ENCODE measurements at places on chromosomes 5 and 9. TPM values are rescaled to one million over a fixed set of nuclear protein-coding genes. Genes with fewer than 3 reads are reported as not detected.

The PAIP1 gene
- 61.4 TPM for total RNA-seq

The INSYN2B gene
- not detected for total RNA-seq

The APBB3 gene
- total RNA-seq = 20.1 TPM

The AGXT2 gene
- total RNA-seq = not detected

The HSPB3 gene
- total RNA-seq = not detected

The SCGB3A2 gene
- total RNA-seq = not detected

The SOHLH1 gene
- not detected for total RNA-seq

- H3K27ac ChIP-seq = no peak overlapping the region
- H3K4me1 ChIP-seq = no peaks in the 10 kb centered on the region
- DNase-seq = no peak
Measured at GRCh38 chr9:84271921-84272556, 68.5 kb downstream of the SLC28A3 start.

DNA sequence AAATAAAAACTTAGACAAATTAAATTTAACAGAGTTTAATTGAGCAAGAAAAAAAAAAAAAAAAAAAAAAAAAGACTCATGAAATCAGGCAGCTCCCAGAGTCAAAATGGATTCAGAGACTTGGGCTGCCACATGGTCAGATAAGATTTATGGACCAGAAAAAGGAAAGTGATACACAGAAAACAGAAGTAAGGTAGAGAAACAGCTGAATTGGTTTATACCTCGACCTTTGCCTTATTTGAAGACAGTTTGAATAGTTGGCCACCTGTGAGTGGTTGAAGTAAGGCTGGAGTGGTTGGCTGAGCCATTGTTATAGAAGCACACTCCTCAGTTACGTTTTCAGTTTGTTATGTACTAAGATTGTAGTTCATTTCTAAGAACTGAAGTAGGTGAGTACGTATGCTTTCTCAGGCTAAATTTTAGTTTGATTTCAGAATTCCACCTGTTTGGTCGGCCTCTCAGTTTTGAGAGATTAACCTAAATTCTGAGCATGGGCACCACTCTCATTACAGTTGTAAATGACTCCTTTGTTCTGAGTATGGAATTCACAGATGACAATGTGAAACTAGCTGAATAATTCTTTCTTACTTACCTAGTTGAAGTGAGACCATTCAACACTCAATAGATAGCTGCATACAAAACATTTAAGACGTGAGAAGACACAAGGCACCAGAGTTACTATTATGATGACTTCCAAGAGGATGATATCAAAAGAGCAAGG is 149.0 kb downstream of the AOPEP start:
- peaks cover 4% of the 10 kb centered on the region for H3K4me1 ChIP-seq
- DNase-seq = no peak
- no peaks in the 10 kb centered on the region for H3K36me3 ChIP-seq
- H3K4me3 ChIP-seq = no peak overlapping the region

GRCh38 chr9:121359351-121360294 is 10.4 kb downstream of the STOM start:
- H3K4me1 ChIP-seq = peaks cover 71% of the 10 kb centered on the region
- no peak for DNase-seq
- H3K4me3 ChIP-seq = no peak overlapping the region
- no peaks in the 10 kb centered on the region for H3K27me3 ChIP-seq
- peak overlapping the region; percentile 96 for H3K27ac ChIP-seq
- H3K36me3 ChIP-seq = no peaks in the 10 kb centered on the region

GRCh38 chr9:27436234-27436633 is 87.9 kb upstream of the IFNK start:
- no peak for DNase-seq
- H3K27ac ChIP-seq = no peak overlapping the region
- H3K27me3 ChIP-seq = no peaks in the 10 kb centered on the region
- H3K36me3 ChIP-seq = no peaks in the 10 kb centered on the region
- peaks cover 42% of the 10 kb centered on the region for H3K4me1 ChIP-seq

DNA sequence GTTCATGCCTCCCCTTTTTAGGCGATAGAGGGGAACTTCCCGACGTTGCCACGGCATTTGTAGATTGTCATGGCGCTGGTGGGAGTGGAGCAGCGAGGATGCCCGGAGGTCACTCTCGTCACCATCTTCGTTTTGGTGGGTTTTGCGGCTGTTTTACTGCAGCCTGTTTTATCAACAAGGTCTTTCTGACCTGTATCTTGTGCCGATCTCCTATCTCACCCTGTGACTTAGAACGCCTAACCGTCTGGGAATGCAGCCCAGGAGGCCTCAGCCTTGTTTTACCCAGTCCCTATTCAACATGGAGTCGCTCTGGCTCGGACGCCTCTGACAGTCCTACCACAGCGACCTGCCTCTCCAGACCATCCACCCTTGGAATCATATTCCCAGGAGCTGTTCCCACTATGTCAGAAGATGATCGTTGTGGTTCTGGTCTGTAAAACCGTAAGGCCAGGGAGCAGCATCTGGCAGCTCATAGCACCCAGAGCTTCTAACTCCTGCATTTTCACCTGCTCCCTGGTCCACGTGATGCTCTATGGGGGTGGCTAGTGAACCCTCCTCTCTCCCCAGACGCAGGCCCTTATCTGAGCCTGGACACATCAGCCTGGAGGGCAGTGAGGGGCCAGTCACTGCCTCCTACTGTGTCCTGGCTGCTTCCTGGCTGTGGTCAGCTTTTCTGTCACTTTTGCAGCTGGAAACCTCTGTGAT is 35.1 kb upstream of the CLK4 start:
- no peaks in the 10 kb centered on the region for H3K4me1 ChIP-seq
- H3K27me3 ChIP-seq = no peaks in the 10 kb centered on the region
- no peak overlapping the region for H3K4me3 ChIP-seq
- no peak overlapping the region for H3K27ac ChIP-seq
- no peak for DNase-seq

DNA sequence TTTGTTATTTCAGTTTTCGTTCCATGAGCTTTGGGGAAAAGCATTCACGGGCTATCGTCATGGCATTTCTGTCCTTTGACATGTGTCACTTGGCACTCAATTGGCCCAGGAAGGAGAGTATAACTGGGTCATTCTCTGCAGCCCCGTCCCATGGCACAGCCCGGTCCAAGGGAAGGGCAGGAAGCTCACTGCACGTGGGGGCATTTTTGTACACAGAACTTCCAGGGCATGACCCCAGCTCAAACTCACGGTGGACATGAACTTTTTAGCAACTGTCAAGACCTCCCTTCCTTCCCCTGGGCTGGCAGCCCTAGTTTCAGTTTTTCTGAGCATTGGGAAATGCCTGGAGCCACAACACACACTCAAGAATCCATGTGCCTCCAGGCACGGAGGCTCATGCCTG is 161.6 kb upstream of the PANK3 start:
- H3K36me3 ChIP-seq = no peaks in the 10 kb centered on the region
- no peaks in the 10 kb centered on the region for H3K27me3 ChIP-seq
- no peak for DNase-seq
- no peak overlapping the region for H3K4me3 ChIP-seq
- no peaks in the 10 kb centered on the region for H3K4me1 ChIP-seq

DNA sequence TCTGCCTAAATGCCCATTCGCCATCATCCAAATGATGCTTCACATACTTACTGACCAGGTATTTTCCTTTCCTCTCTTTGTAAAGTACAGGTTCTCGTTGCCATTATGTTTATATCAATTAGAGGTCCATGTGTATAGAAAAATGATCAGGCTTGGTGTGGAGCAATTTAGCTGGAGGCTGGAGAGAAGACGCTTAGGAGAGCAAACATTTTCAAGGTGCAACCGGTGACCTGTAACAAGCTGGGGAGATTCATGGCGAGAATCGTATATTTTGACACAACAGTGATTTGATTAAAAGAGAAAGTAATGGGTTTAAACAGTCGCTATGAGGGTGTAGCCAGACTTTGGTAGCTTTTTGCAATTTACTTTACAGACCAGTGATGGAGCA is 170.9 kb upstream of the TBCA start:
- no peak overlapping the region for H3K27ac ChIP-seq
- peaks cover 38% of the 10 kb centered on the region for H3K27me3 ChIP-seq
- no peak overlapping the region for H3K4me3 ChIP-seq
- no peaks in the 10 kb centered on the region for H3K36me3 ChIP-seq
- H3K4me1 ChIP-seq = no peaks in the 10 kb centered on the region

GRCh38 chr5:103511554-103511885 is 51.1 kb downstream of the NUDT12 start:
- H3K4me1 ChIP-seq = no peaks in the 10 kb centered on the region
- H3K27ac ChIP-seq = no peak overlapping the region
- DNase-seq = no peak
- H3K4me3 ChIP-seq = no peak overlapping the region

DNA sequence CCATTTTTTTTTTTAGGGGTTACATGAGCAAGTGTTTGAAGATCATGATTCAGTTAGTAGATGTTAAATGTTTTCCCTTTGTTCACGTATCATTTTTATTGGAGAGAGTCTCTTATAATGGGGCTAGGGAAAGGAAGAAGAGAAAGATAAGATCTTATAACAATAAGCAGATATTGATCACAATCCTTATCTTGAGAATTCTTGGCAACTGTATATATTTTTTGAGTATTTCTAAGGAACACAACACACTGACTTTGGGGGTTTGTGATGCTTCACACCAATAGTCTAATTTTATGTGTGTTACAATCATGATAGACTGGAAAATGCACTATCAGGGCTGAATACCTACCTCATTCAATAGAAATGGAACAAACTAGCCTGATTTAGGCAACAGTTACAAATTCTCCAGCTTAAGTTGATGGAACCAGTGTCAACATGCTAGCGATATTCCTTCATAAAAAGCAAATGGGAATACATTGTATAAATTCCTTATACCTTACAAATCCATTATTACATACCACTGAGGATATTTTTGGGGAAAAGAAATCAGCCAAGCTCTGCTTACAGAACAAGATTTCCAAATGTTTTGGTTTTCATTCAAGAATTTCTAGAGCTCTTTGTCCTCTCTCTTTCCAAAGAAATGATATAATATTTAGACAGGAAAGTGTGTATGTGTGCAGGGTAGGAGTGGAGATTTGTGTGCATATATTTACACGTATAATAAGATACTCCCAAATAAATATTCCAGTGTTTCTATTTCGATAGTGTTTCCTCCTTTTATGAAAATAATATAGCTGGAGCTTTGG is 41.5 kb downstream of the SVEP1 start:
- H3K36me3 ChIP-seq = no peaks in the 10 kb centered on the region
- no peaks in the 10 kb centered on the region for H3K4me1 ChIP-seq
- H3K27me3 ChIP-seq = no peaks in the 10 kb centered on the region

DNA sequence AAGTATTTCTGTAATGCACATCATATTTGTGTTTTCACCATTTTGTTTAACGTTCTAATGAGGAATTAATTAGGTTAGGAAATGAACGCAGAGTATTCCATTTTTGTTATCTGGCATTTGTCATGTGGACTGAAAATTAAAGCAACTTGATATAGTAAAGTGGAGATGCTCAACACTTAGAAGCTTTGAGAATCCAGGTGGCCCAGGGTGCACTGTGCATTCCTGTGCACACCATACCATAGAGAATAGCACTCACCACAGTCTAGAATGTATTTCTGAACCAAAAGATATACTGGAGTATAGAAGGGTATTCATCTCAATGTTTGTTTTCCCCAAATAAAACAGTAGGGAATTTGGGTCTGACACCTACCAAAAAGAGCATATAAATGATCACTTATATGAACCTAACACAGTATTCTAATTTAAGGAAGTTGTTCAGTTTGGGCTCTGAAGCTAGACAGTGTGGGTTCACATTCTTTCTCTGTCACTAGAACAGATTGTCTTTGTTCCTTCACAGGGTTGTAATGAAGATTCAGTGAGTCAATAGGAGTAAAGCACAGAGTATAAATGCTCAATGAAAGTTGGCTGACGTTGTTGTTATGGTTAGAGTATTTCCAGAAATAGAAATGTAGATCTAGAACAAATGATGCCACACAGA is 125.6 kb upstream of the DMRT1 start:
- H3K27ac ChIP-seq = peak overlapping the region; percentile 78
- H3K4me1 ChIP-seq = peaks cover 41% of the 10 kb centered on the region
- DNase-seq = no peak
- H3K4me3 ChIP-seq = no peak overlapping the region
- H3K36me3 ChIP-seq = peaks cover 8% of the 10 kb centered on the region
- no peaks in the 10 kb centered on the region for H3K27me3 ChIP-seq

GRCh38 chr9:4964540-4964939 is 20.5 kb upstream of the JAK2 start:
- no peaks in the 10 kb centered on the region for H3K36me3 ChIP-seq
- H3K27me3 ChIP-seq = no peaks in the 10 kb centered on the region
- no peaks in the 10 kb centered on the region for H3K4me1 ChIP-seq

DNA sequence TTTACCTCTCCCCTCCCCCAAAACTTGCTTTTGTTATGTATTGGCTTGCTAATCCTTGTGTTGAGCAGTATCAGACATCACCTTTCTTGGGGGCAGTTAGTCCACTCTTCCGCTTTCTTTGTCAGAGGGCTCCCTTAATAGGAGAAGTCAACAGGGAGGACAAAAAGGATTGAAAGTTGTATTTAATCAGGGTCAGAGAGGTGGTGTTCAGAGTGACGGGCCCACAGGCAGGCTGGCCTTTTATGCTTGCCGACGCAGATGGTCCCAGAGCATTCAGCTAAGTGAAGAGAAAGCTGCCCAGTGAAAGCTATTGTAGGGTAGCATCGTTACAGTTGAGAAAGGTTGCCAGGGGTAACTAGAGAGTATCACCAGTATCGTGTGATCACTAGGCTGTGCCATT is 131.1 kb downstream of the ZCCHC7 start:
- H3K27me3 ChIP-seq = no peaks in the 10 kb centered on the region
- no peaks in the 10 kb centered on the region for H3K4me1 ChIP-seq
- no peak for DNase-seq
- H3K4me3 ChIP-seq = no peak overlapping the region

DNA sequence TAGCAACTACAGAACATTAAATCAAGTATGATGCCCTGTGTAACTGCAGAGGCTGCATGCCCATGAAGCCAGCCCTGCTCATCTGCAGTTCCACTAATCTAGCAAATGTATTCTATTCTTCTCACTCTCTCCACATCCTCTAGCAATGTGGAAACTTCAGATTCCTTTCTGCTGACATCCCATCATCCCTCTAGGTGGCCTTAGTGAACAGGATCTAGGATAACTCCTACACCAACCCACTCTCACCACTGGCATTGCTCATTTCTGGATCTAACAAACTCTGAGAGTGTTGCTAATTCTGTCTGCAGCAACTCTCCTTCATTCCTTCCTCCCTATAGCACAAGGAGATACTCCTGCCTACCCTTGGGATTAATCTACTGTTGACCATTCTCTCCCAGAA is 80.8 kb downstream of the FAM81B start:
- H3K27ac ChIP-seq = no peak overlapping the region
- H3K4me1 ChIP-seq = no peaks in the 10 kb centered on the region
- no peaks in the 10 kb centered on the region for H3K27me3 ChIP-seq

DNA sequence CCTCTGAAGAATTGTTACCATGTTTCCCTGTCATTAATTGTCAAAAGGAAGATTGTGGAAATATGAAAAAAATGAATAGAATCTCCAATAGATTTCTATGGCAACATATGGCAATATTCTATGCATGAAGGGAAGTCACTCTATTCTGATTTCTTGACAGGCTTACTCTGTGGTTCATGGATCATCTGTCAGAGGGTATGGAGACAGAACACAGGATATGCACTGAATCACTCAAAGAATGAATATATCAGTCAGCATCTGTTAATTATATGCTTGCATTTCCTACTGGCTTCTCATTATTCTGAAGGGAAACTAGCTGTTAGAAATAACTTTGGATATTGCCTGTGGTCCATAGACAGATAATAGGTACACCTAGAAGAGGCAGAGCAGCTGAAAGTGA is 918.9 kb downstream of the DTWD2 start:
- DNase-seq = no peak
- H3K27me3 ChIP-seq = no peaks in the 10 kb centered on the region
- no peaks in the 10 kb centered on the region for H3K36me3 ChIP-seq
- no peak overlapping the region for H3K27ac ChIP-seq
- no peak overlapping the region for H3K4me3 ChIP-seq

- peaks cover 3% of the 10 kb centered on the region for H3K4me1 ChIP-seq
- no peak overlapping the region for H3K4me3 ChIP-seq
- DNase-seq = no peak
- no peak overlapping the region for H3K27ac ChIP-seq
Measured at GRCh38 chr5:135442431-135443160, 4.6 kb downstream of the DCANP1 start.
